ENCODE measurements at places on chromosomes 13 and 19. TPM values are rescaled to one million over a fixed set of nuclear protein-coding genes. Genes with fewer than 3 reads are reported as not detected.
A peak's percentile ranks its signal among the peaks of the same experiment; 100 is the strongest.

HSPB6 gene
- total RNA-seq: 178 TPM

TMEM272 gene
- 0.20 TPM for total RNA-seq

F7 gene
- total RNA-seq: not detected

NCR1 gene
- not detected for total RNA-seq

CAMSAP3 gene
- 0.15 TPM for total RNA-seq

LDLR gene
- total RNA-seq: 6.0 TPM

DACT3 gene
- total RNA-seq: 1.0 TPM

NUMBL gene
- total RNA-seq: 15.5 TPM

GRCh38 chr13:28542804-28543203, 47.9 kb upstream of the FLT1 start:
- DNase-seq: no peak

DNA sequence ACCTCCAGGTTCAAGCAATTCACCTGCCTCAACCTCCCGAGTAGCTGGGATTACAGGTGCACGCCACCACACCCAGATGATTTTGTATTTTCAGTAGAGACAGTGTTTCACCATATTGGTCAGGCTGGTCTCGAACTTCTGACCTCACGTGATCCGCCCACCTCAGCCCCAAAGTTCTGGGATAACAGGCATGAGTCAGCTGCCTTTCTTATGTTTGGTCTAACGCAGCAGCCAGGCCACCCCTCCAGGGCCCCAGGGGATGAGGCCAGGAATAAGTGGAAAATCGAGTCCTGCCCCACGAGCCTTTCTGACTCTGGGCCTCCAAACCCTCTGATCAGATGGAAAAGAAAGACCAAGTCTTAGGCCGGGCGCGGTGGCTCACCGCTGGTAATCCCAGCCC, 44.5 kb downstream of the CERS4 start:
- DNase-seq: no peak

GRCh38 chr19:23183251-23183650, 66.4 kb downstream of the ZNF730 start:
- DNase-seq: no peak

GRCh38 chr13:96020155-96020575, 33.0 kb downstream of the UGGT2 start:
- DNase-seq: peak; percentile 35

GRCh38 chr13:85993567-85993966, 194.3 kb upstream of the SLITRK6 start:
- no peak for DNase-seq

GRCh38 chr19:31054430-31054829, 294.8 kb downstream of the TSHZ3 start:
- no peak for DNase-seq

DNA sequence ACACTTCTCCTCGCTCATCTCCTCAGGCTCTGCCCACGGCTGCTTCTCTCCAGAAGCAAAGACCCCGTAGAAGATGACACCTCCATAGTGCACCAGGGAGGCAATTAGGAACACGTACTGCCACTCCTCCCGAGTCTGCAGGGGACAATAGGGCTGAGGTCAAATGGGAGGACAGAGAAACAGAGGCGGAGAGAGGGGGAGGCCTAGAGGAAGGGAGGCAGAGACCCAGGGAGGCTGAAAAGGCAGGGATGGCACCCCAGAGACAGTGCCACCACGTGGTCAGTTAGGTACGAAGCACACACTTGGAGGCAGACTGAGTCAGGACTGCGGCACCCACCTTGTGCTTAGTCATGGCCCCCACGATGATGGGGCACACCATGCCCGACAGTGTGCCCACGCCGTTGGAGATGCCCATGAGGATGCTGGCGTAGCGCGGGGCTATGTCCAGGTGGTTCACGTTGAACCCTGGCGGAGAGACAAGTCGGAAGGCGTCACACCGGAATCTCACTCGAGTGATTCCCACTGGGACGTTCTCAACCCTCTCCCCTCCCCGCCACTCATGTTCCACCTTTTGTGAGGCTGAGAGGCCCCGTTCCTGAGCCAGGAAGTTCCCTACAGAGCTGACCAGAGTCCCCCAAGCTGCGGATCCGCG, 5.6 kb downstream of the GFY start:
- DNase-seq: no peak

DNA sequence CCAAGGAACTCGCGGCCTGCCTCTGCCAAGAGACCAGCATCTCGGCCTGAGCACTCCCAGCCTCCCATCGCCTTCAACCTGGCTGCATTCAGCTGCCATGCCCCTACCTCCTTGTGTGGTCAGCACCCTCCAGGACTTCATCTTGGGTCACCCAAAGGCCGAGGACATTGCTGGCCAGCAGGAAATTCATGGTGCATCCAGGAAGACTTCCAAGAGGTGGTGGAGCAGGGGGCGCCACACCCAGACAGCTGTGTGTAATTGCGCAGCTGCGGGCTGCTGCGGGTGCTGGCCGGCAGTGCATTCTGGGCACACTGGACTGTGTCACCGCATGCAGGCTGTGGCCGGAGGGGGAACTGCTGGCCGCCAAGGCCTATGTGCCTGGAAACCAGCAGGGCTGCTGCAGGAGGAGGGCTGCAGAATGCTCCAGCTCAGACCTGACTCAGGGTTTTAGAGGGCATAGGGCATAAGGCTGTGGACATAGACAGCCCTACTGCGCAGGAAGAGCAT, 164.3 kb upstream of the TUBA3C start:
- DNase-seq: no peak

- no peak for DNase-seq
Observed at GRCh38 chr19:36093687-36094086, 17.3 kb upstream of the OVOL3 start.

- DNase-seq: no peak
Observed at GRCh38 chr13:21150013-21150412, 26.3 kb downstream of the SKA3 start.

- DNase-seq: no peak
Observed at GRCh38 chr13:109985871-109986450, 199.6 kb upstream of the IRS2 start.

DNA sequence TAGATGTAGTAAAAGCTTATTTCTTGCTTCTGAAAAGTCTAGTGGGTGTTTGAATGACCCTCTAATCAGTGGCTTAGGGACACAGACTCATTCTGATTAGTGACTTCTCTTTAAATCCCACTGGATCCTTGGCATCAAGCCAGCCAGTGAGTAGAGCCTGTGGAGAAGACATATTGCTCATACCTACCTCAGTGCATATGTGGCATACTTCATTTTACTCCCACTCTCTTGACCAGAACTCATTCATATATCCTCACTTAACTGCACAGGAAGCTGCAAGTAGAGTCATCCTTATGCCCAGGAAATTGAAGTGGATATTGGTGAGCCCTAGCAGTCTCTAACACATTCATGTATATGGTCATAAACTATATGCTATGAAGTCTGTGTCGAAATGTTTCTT, 148.3 kb downstream of the PDS5B start:
- no peak for DNase-seq

GRCh38 chr19:50720921-50721381, 1.3 kb upstream of the SHANK1 start:
- no peak for DNase-seq

- no peak for DNase-seq
Observed at GRCh38 chr19:46474211-46474610, 2.8 kb upstream of the PNMA8A start.

GRCh38 chr13:94416454-94417080, 62.9 kb downstream of the DCT start:
- DNase-seq: no peak

- DNase-seq: no peak
Observed at GRCh38 chr19:32498648-32499200, 82.3 kb upstream of the PDCD5 start.

- DNase-seq: no peak
Observed at GRCh38 chr13:99977334-99977911, 4.2 kb upstream of the ZIC2 start.

- DNase-seq: no peak
Observed at GRCh38 chr13:31870511-31870910, 131.2 kb downstream of the RXFP2 start.

DNA sequence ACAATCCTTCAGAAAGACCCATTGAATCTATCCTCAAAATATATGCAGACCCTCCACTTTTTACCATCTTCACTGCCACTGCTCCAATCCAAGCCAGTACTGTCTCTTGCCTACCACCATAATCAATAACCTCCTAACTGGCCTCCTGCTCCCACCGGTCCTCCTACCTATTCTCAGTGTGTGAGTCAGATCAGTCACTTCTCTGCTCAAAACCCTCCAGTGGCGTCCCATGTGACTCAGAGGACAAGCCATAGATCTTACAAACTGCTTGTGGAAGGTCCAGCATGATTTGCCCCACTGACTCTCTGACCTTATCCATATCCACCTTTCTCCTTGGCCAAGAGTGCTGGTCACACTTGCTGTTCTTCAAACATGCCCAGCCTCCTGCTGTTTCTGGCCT, 23.4 kb upstream of the MBNL2 start:
- DNase-seq: no peak

GRCh38 chr13:98258226-98258625, 81.2 kb upstream of the RNF113B start:
- no peak for DNase-seq

DNA sequence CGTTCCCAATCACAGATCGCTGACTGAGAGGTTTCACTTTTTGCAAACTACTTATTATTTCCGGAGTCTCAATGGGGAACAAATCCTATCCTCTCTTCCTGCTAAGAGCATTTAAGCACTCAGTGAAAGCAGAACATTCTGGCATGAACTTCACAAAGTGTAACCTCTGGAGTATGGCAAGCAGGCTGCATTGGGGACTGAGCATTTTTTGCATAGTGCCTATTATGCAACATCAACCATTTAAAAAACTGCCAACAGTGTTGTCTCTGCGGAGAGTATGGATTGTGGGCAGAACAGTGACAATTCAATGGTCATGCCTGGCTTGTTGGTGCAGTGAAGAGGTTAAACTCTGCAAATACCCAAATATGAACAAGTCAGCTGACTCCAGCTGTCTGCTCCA, 484.6 kb downstream of the OLFM4 start:
- no peak for DNase-seq

DNA sequence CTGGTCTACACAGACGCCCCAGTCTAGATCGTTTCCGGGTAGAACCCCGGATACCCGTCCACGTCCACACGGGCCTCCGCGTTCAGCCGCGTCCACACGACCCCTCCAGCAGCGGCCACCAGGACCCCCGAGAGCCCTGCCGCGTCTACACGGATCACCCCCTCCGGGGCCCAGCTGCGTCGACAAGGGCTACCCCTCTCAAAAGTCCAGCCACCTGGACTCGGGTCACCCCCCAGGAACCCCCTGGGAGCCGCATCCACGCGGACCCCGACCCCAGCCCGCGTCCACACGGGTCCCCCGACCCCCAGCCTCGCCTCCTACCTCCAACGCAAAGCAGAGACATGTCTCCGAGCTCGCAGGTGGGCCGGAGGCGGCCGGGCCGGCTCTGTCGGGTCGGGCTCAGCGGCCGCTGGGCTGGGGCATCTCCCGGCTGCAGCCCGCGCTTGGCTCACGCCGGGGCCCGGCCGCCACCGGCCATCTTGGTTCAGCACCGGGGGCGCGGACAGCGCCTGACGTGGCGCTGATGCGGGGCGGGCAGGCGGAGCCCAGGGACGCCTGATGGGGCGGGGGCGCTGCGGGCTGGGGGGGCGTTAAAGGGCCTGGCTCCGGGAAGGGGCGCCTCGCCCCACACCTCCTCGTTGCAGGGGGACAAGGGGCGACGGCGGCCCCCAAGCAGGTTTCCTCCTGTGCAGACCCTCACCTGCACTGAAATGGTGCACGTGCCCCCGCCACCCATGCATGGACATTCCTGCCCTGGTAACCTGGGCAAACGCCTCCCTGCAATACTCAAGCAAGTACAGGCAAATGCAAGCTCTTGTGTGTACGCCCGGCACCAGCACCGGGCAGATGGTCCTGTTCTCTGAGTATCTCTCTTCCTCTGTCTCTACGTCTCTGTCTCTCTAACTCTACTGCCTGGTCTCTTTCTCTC, at the start of gene UNC13A:
TSS of gene UNC13A (minus strand) at position 498 of the 928 bp plus-strand sequence. CDS start at position 343, 155 bp downstream.
- DNase-seq: no peak

DNA sequence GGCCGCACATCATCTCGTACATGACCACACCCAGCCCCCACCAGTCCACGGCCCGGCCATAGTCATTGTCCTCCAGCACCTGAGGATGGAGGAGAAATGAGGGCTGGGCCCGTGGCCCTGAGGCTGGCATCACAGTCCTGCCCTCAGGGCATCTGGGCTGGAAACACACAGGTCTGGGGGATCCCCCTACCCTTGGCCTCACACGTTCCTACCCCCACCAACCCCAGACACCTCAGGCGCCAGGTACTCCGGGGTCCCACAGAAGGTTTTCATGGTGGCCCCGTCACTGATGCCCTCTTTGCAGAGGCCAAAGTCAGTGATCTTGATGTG, 9.5 kb upstream of the CCNP start:
- DNase-seq: no peak

GRCh38 chr19:49421039-49421877, 2.0 kb downstream of the PTH2 start:
- DNase-seq: no peak

DNA sequence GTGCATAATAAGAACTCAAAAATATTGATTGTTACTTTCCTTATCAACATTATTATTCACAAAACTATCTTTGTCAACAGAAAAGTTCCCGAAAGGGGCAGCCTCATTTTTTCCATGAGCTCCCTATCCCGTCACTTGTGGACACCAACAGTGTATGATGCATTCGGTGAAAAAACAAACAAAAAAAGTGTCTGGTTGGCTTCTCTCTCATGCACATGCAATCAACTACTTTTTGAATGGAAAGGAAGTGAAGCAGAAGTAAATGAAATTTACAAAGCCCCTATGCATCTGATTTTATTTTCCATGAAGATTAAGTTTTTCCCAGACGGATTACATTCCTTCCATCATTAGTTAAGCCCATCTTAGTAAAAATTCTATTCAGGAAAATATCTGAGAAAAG, 526.9 kb downstream of the RFC3 start:
- DNase-seq: no peak
